ENCODE measurements at places on chromosomes 16 and 17.

DNA sequence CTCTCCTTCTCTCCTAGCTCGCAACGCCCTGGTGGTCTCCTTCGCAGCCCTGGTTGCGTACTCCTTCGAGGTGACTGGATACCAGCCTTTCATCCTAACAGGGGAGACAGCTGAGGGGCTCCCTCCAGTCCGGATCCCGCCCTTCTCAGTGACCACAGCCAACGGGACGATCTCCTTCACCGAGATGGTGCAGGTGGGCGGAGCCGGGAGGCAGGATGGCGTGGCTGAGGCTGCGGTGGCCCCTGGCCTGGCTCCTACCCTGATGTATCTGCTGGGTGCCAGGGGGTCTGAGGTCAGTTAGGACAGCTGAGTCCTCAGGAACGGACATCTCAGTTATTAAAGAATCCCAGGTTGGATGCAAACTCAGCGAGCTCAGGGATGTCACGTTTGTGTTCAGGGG lies 16.7 kb downstream of the SLC26A11 start:
- no peak overlapping the region for H3K27ac ChIP-seq
- H3K4me3 ChIP-seq, result no peak overlapping the region
- no peak for DNase-seq
- no peaks in the 10 kb centered on the region for H3K27me3 ChIP-seq

GRCh38 chr17:29110372-29110757 lies 67.4 kb downstream of the PIPOX start:
- H3K36me3 ChIP-seq, result peaks cover 43% of the 10 kb centered on the region
- H3K4me3 ChIP-seq, result no peak overlapping the region
- DNase-seq, result no peak
- H3K27ac ChIP-seq, result no peak overlapping the region
- H3K4me1 ChIP-seq, result no peaks in the 10 kb centered on the region

DNA sequence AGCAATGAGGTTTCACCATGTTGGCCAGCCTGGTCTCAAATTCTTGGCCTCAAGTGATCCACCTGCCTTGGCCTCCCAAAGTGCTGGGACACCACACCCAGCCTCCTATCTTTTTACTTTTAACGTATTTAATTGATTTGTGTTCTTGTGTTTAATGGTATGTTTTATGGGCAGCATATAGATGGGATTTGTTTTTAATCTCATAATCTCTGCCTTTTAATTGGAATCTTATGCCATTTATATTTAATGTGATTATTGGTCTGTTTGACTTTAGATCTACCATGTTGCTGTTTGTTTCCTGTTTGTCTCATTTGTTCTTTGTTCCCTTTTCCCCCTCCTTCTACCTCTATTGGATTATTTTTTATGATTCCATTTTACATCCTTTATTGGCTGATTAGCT lies 12.2 kb downstream of the SLC26A11 start:
- H3K4me1 ChIP-seq, result no peaks in the 10 kb centered on the region
- no peak for DNase-seq
- no peak overlapping the region for H3K4me3 ChIP-seq
- no peaks in the 10 kb centered on the region for H3K27me3 ChIP-seq
- H3K36me3 ChIP-seq, result peaks cover 24% of the 10 kb centered on the region

DNA sequence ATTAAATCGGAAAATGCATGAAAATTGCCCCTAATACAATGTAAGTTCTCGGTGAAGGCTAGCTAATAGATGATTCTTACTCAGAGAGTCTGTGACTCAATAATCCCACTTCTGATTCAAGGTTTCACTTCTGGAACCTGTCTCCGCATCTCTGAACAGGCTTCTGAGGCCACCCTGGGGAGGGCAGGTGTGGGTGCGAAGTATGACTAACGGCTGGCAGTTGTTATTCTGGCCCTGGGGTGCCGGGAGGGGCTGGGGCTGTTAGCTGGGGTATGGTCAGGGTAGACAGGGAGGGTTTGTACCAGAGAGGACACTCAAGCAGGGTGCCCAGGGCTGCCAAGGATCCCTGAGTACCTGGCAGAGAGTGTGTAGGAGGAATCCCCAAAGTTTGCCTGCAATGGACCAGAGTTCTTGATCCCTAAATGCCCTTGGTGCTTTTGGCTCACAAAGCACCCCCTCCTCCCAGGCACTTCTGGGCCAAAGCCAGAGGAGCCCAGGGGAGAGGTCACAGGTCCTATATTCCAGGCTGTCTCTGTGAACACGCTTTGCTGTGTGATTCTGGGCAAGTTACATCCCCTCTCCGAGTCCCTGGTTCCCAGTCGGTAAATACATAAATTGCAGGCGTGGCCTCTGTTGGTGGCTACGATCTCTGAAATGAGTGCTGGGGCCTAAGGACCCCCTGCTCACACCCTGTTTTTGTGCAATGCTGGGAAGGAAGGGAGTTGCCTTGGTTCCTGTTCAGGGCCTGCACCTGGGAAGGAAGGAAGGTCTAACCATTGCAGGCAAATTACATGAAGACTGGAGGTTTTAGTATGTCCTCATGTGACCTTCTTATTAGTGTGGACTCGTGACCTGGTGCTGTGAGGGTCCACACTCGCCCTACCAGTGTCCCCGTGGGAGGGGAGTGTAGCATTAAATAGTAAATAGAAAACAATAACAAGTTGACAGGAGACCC lies 49.9 kb upstream of the CPNE2 start:
- H3K36me3 ChIP-seq, result peaks cover 85% of the 10 kb centered on the region
- H3K4me3 ChIP-seq, result peak overlapping the region; percentile 62
- H3K27ac ChIP-seq, result peak overlapping the region; percentile 94
- no peaks in the 10 kb centered on the region for H3K27me3 ChIP-seq

- H3K27me3 ChIP-seq, result peaks cover 13% of the 10 kb centered on the region
- no peak overlapping the region for H3K27ac ChIP-seq
- DNase-seq, result no peak
- H3K36me3 ChIP-seq, result no peaks in the 10 kb centered on the region
These were observed 11.8 kb upstream of the GGT6 start for GRCh38 chr17:4572131-4572530.

- H3K4me3 ChIP-seq, result no peak overlapping the region
- H3K36me3 ChIP-seq, result no peaks in the 10 kb centered on the region
- peaks cover 18% of the 10 kb centered on the region for H3K4me1 ChIP-seq
- H3K27ac ChIP-seq, result no peak overlapping the region
- peaks cover 21% of the 10 kb centered on the region for H3K27me3 ChIP-seq
These were observed 83.8 kb downstream of the GNAO1 start for GRCh38 chr16:56275076-56275475.

All from activated T-helper 2 cell treated with anti-CD3 and anti-CD28 coated beads, Interferon-gamma antibody, Interleukin-2, Interleukin-4, amounts not matched to agents 10 μg/mL and 5 μg/mL and 100 μg/mL, durations not matched to agents 14 hours and 24 hours and 36 hours (primary cell).